ENCODE measurements at places on chromosomes 11 and 22.

DNA sequence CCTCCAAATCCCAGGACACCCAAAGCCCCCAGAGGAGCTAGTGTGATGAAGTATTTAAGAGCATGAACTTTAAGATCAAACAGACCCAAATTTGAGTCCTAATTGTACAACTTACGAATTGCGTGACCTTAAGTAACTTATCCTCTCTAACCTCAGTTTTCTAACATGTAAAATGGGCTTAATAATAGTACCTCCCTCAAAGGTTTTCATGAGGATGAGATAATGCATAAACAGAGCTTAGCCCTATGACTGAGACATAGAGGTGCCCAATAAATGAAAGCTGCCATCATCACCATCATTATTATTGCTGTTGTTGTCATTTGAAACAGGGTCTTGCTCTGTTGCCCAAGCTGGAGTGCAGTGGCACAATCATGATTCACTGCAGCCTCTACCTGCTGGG is 9.2 kb downstream of the SCN2B start:
- no peak for DNase-seq

GRCh38 chr11:90795746-90796145 is 572.9 kb upstream of the CHORDC1 start:
- DNase-seq = no peak

DNA sequence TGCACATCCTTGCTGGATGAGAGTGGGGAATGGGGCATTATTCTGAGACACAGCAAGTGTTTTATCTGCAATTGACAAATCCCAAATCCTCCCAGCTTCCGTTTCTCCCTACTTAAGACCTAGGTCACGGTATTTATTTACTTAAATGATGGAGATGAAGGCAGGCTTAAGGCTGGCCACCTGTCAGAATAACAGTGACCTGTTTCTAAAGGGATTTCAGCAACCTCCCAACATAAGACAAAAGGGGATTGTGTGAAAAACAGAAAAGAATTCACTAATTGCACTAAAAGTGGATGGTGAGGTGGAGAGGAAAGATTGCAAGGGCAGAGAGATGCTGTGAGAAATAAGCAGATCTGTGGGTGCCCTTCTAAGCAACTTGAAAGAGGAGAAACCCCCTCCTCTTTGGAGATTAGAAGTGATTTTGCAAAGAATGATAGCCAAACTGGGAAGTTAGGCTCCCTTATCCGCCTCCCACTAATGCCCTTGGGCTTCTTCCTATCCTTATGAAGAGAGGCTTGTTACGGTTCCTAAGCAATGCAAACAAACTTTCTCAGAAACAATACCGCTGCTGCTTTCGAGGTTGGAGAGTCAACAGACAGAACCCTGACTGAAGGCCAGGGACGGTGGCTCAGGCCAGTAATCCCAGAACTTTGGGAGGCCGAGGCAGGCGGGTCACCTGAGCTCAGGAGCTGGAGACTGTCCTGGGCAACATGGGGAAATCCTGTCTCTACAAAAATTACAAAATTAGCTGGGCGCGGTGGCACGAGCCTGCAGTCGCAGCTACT is 84.3 kb downstream of the ARL14EP start:
- DNase-seq = no peak

GRCh38 chr11:70111269-70112016 is 33.3 kb downstream of the ANO1 start:
- no peak for DNase-seq

DNA sequence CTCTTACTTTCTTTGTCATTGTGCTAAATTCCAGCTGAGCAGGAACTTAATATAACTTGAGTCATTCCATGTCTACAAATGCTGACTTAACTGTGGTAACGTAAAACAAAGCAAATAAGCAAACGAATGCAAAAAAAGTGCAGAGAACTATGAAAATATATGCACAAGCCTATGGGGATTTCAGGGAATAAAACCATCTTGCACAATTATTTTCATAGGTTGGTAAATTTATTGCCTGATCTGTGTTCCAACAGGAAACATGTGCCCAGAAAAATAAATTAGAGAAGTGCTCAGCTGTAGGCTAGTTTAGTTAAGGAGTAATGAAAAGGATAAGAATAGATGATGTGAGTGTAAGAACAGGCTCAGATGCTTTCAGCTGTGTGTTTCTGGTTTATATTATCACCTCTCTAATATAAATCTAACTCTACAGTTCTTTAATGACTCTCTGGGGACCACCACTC is 1169.3 kb downstream of the LRRC4C start:
- no peak for DNase-seq

All from GM18507 (cell line).